ENCODE measurements at places on chromosomes 2 and 18. TPM values are rescaled to one million over a fixed set of nuclear protein-coding genes. Genes with fewer than 3 reads are reported as not detected.
A peak's percentile ranks its signal among the peaks of the same experiment; 100 is the strongest.

Gene FBXO48
- total RNA-seq = 0.64 TPM

Gene INHA
- not detected for total RNA-seq

DNA sequence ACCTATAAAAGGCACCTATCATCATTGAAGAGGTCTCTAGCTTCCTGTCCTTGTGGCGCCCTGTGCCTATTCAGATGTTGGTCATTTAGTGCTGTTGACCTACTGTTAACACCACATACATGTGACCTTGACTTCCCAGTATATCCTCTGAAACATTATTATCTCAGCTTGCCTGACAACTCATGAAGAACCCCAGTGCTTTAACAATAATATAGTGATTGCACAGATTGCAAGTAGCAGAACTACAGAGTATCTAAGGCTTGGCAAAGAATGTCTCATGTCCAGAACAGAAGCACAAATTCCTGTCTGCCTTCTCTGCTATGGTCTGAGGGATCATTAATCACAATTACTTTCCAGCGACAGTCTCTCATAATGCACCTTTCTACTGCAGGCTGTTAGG is 165.3 kb downstream of the LCLAT1 start:
- DNase-seq = no peak

DNA sequence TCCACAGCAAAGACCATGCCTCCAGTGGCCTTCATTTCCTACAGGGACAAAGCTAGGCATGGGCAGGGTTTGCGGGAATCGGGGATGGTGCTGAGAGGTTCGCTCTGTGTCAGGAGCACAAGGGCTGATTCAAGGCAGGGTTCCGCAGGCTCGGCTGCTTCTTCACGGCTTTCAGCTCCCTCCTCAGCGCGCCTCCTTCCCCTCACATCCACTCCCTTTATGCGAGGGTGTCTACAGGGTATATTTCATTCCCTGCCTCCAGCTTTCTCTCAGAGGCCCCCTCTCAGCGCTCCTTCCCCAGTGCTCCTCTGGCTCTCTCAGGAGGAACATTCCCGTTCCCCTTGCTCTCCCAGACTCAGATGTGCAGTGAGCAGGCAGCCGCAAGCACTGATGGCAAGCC is 78.7 kb upstream of the ASB18 start:
- no peak for DNase-seq

- no peak for DNase-seq
Measured at GRCh38 chr2:146931109-146931508, 913.7 kb upstream of the ACVR2A start.

DNA sequence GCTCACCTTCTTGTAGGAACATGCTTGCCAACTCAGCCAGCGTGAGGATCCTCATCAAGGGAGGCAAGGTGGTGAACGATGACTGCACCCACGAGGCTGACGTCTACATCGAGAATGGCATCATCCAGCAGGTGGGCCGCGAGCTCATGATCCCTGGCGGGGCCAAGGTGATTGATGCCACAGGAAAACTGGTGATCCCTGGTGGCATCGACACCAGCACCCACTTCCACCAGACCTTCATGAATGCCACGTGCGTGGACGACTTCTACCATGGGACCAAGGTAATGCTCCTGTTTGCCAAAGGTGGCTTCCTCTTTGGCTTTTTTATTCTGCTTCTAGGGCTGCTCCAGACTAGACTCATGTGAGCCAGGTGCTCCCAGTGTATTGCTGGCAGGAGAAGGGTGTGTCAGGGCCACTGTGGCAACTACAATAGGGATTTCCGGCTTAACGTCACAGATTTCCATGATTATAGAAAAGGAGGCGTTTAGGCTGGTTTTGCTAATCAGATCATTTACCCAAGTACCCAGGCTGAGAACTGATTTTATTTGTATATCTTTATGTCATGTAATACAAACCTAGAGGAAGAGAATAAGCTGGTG is 50.6 kb downstream of the DPYSL5 start:
- no peak for DNase-seq

DNA sequence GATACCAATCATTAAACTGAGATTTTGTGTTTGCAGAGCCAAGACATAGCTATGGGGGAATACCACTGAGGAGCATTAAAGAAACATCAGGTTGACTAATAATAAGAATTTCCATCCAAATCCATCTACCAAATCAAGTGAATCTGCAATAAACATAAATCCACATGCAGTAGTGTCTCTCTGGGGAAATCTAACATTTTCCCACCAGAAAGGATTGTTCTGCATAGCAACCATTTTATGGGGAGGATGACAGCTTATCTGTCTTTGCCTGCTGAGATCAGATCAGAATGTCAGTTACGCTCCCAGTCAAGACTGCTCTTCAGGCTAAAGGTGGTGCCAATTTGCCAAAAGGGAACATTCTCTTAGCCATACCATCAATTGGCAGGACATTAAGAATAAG is 1098.9 kb upstream of the CHAC2 start:
- DNase-seq = no peak

DNA sequence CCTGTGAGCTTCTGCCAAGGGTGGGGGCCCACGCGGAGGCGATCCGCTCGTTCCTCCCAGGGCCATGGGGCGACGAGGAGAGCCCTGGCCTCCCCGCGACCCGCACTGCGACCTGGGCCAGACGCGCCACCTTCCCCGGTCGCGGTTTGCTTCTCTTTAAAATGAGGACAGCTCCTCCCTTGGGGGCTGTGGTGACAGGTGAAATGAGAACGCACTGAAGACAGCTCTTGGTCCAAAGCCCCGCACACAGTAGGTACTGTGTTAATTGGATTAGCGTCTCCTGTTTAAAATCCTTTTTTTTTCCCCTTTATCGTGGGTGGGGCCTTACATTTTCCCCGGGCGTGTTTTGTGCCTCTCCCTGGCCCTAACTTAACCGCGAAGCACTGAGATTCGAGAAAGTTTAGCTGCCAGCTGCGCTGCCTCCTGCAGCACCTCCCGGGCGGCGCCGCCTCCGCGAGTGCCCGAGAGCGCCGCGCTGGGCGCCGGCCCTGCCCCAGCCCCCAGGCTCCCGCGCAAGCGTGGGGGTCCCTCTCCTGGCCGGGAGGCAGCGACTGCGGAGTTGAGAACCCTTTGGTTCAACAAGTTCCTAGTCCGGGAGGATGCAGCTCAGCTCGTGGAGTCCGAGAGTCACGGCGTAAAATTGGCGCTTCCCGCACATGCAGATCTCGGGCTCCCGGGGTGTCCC is 1.1 kb downstream of the HPCAL1 start:
- DNase-seq = peak; percentile 57

DNA sequence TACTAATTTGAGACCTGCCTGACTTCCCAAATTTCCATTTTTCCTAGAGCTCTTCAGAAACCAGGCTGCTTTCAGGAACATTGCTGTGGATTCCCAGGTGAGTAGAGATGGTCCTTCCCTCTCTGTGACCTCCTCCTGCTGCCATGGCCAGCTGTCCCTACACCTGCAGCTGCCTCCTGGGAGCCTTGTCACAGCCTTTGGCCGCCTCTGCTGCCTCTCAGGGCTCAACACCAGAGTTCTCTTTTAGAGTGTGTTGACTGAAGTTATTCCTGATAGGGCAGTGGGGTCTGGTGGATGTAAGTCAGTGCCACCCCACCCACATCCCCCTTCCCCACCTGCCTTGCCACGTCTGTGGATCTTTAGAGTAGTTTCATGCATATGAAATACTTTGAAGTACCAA is 22.9 kb downstream of the SPATS2L start:
- no peak for DNase-seq

- no peak for DNase-seq
Measured at GRCh38 chr18:39845106-39845505, 2109.9 kb upstream of the PIK3C3 start.

- no peak for DNase-seq
Measured at GRCh38 chr2:167381349-167381748, 493.1 kb downstream of the XIRP2 start.

- peak; percentile 15 for DNase-seq
Measured at GRCh38 chr2:23828256-23828980, 98.5 kb downstream of the ATAD2B start.

Gene VWC2L
- not detected for total RNA-seq

DNA sequence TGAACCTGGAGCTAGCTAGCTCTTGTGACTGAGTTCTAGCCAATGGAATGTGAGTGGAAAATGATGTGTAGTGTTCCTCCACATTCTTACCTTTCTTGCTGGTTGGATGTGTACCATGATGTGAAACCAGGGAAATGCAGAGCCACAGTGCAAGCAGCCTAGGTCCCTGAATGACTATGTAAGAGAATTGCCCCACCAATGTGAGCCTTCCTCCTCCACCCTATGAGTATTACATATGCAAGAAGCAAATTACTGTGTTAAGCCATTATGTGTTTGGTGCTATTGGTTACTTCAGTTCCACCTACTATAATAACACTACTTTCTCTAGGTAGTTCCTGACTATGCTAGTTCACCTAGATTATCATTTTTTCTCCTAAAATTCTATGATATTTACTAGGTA is 39.6 kb downstream of the LCLAT1 start:
- DNase-seq = no peak

GRCh38 chr2:25373269-25373981 is 31.7 kb upstream of the DNMT3A start:
- no peak for DNase-seq

DNA sequence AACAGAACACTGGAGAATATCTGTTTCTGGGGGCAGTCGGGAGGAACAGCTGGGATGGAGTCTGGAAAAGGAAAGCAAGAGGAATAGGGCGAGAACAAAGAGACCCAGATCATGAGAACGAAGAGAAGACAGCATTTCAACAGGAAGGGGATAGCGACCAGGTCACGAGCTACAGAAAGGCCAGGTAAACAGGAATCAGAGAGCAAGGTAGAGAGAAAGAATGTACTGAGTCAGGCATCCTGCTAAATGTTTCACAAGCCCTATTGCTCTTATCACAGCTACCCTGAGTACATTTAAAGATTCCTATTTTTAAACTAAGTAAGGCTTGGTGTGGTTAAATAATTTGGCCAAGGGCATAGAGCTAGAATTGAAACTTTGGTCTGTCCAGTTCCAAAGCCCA is 254.9 kb upstream of the RAB12 start:
- no peak for DNase-seq

GRCh38 chr18:66694852-66695251 is 91.0 kb upstream of the CDH19 start:
- no peak for DNase-seq

- no peak for DNase-seq
Measured at GRCh38 chr18:8813611-8814010, 108.3 kb downstream of the MTCL1 start.

DNA sequence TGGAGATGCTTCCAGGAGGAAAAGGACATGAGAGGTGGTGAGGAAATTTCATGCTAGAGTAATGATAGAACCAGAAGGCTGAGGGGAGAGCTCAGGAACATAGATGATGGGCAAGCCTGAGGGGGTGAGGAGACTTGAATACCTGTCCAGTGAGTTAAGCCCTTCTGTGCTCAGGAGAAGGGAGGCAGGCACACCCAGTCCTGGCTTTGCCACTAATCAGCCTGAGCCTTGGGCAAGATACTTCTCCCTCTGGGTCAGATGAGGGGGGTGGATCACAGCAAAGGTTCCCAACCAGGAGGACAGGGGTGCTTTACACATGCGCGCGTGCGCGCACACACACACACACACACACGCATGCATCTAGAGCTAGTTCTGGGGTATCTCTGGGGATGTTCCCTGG is 151.6 kb upstream of the MSH6 start:
- no peak for DNase-seq

GRCh38 chr2:158477202-158477601 is 20.4 kb downstream of the PKP4 start:
- DNase-seq = no peak

DNA sequence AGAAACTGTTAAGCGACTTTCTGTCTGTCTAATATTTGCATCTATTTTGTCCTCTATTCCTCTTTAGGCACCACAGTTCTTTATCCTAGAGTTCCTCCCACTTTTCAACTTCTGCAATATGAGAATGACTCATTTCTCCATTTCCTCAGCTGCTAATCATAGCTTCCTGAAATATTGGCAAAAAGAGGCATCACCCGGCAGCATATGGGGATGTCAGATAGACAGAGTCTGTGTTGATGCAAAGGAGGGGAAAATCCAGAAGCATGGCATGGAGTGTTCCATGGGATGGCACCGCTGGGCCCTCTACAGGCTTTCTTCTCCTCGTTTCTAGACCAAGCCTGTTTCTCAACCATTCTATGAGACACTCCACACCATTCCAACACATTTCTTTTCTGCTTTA is 93.4 kb downstream of the DOCK10 start:
- DNase-seq = peak; percentile 86

- no peak for DNase-seq
Measured at GRCh38 chr2:63950414-63950813, 68.8 kb downstream of the VPS54 start.

DNA sequence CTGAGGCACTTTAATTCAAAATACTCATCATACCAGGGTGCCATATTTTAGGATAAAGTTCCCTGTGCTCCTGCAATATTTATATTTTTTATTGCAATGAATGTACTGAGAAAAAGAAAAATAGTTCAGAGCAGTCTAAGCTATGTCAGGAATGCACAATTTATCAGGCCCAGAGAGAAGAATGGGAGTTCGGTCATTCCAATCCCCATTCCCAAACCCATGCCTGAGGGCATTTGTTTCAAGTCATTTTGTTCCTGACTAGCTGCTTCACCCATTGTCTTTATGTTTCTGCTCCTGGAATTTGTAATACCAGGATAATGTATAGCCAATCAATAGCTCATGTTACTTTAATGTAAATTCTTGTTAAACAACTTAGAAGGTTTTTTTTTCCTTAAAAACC is 24.4 kb upstream of the FTCDNL1 start:
- no peak for DNase-seq

- peak; percentile 21 for DNase-seq
Measured at GRCh38 chr2:149261692-149262091, 68.7 kb upstream of the LYPD6 start.

DNA sequence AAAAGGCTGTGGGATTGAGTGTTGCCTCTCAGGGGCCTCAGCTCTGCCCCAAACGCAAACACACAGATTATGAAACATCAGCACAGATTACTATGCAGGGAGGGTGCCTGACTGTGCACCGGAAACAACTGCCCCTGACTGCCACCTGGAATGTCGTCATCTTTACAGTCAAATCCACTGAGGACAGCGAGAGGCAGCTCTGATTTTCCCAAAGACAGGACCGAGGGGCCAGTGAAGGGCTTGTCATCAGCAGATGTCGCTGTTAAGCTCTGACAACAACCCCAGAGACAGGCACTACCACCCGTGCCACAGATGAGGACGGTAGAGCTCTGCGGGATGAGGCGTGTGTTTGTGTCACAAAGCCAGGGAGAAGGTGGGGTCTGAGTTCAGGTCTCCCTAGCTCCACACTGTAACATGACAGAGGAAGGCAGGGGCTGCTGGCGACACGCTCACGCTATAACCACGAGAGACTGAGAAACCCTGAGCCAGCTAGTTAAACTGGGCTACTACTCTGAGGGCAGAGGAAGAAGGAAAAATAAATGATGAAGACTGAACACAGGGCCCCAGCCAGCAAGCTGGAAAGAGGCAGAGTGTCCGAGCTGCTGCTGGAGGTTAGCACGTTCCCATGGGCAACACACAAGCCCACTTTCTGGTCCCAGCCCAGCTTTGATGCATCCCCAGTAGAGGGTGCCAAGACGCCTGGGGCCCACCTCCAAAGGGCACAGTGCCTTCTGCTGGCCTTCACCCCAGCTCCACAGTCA is 47.0 kb downstream of the PARD6G start:
- DNase-seq = no peak

GRCh38 chr2:205765151-205765550 is 82.8 kb downstream of the NRP2 start:
- DNase-seq = no peak

Gene LRRC30
- not detected for total RNA-seq

Gene SLC14A1
- total RNA-seq = 0.34 TPM

All from LHCN-M2 (cell line).